Stromal cell of bone marrow (primary cell): ENCODE measurements at places on chromosomes 3 and 15.
A peak's percentile ranks its signal among the peaks of the same experiment; 100 is the strongest.

DNA sequence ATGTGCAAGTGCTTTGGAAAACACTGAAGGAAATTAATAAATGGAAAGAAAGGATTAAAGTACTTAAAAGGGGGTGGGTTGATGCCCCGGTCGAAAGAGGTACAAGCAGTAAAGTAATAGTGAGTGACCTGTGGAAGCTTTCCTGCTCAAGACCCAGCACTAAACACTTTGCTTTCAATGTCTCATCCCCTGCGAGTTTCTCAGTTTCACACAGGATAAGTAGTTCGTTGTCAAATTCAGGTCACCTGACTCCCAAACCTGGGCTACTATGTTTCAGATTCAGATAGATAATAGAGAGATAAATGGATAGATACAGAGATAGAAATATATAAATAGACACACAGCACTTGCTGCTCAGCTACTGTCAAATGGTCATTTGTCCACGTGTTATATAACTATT is 19.6 kb downstream of the STAC start:
- DNase-seq: no peak

GRCh38 chr3:141649871-141650270 is 88.2 kb upstream of the RNF7 start:
- no peak for DNase-seq

GRCh38 chr3:197913641-197914380 is 36.2 kb upstream of the RPL35A start:
- DNase-seq: no peak

GRCh38 chr15:76737573-76737972 is 167.6 kb downstream of the SCAPER start:
- DNase-seq: no peak

GRCh38 chr3:67559029-67559605 is 95.3 kb downstream of the SUCLG2 start:
- no peak for DNase-seq

GRCh38 chr3:123286308-123287023 is 84.7 kb downstream of the SEC22A start:
- no peak for DNase-seq

- peak; percentile 71 for DNase-seq
Measured at GRCh38 chr15:22968366-22968765, 11.8 kb downstream of the CYFIP1 start.

DNA sequence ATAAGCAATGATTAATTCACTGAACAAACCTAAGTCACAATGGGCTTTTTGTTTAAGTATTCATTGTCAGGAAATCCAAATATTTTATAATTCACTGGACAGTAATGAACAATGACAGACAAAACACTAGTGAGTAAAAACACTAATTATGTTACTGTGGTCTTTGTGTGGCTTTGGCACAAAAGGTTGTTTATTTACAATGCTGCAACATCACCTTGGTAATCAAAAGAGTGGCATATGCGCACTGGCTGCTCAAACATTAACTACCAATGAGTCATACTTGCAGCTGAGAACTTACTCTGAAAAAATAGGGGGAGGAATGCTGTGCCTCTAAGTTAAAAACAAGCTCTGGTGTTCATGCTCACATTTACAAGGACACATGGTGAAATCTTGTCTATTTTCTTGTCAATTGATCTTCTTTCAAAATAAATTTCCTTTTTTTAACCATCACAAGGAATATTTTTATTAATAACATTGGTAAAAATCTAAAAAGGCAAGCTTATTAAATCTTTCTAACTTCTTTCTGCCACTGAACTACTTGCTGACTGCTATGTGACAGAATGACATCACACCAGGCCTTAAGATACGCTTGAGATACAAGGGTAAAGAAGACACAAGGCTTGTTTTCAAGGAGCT is 85.2 kb upstream of the PPIB start:
- peak; percentile 66 for DNase-seq

DNA sequence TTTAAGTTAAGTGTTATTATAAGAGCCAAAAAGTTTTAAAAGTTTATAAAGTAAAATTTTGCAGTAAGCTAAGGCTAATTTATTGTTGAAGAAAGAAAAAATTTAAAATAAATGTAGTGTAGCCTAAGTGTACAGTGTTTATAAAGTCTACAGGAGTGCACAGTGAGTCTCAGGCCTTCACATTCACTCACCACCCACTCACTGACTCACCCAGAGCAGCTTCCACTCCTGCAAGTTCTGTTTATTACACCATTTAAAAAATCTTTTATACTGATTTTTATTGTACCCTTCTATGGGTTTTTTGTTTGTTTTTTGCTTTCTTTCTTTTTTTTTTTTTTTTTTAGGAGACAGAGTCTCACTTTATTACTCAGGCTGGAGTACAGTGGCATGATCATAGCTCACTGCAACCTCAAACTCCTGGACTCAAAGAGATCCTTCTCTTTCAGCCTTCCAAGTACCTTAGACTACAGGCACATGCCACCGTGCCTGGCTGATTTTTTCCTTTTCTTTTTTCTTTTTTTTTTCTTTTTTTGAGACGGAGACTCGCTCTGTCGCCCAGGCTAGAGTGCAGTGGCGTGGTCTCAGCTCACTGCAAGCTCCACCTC is 25.9 kb downstream of the CSTA start:
- peak; percentile 31 for DNase-seq

DNA sequence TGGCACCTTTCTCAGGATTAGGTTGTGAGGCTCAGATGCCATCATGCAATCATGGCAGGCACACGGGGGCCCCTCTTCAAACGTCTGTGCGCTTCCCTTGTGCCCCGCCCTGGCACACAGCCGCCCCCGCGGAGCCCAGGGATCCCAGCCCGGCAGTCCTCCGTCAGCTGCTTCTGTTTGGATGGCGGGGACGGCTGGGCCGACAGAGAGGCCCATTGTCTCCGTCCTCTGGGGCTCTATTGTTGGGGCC is 849 bp upstream of the HDAC11 start:
- no peak for DNase-seq

GRCh38 chr3:71214797-71215196 is 368.7 kb downstream of the FOXP1 start:
- no peak for DNase-seq

- DNase-seq: no peak
Measured at GRCh38 chr3:14537590-14538450, 2.3 kb downstream of the GRIP2 start.

DNA sequence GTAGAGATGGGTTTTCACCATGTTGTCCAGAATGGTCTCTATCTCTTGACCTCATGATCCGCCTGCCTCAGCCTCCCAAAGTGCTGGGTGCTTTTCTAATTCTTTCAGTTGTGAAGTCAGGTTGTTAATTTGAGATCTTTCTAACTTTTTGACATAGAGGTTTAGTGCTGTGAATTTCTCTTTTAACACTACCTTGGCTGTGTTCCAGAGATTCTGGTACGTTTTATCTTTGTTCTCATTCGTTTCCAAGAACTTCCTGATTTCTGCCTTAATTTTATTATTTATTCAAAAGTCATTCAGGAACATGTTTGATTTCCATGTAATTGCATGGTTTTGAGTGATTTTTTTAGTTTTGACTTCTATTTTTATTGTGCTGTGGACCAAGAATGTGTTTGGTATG is 63.5 kb upstream of the CCDC54 start:
- DNase-seq: no peak

DNA sequence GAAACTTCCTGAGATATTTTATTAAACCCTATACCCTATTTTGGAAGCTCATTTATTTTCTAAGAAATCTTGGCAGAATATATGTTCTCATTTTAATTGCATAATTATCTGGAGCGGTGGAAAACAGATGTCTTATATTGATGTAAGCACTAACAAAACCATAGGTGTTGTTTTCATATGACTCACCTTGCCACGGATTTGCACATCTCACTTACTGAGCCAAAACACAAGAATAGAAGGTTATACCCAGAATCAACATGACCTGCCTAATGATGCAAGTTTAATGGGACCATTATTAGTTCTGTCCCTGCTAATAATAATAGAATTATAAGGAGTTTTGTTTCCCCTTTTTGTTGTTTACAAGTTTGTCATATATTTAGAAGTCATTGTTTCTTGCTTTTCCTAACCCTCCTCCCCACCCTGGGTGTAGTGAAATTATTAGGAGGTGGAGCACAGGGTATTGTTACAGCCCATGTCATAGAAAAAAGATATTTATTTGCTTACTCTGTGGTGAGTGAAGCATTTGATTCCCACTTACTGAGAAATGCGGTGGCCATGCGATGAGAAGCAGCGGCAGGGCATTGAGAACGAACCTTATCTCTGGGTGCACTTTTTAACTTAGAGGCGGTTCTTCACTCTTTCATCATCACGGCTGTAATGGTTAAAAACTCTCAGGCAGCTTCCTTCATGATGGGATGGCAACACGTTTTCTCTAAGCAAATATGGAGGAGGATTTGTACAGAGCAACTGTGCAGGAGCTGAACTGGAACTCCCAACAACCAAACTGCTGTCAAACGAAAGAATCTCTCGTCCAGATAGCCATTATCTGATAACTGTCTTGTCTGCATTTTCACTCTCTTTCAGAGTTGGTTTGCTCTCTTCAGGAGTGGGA is 521 bp downstream of the IL5RA start:
- no peak for DNase-seq

- DNase-seq: no peak
Measured at GRCh38 chr3:42652251-42652610, 1.3 kb upstream of the ZBTB47 start.

GRCh38 chr15:71564217-71564616 is 246.1 kb upstream of the NR2E3 start:
- DNase-seq: no peak

DNA sequence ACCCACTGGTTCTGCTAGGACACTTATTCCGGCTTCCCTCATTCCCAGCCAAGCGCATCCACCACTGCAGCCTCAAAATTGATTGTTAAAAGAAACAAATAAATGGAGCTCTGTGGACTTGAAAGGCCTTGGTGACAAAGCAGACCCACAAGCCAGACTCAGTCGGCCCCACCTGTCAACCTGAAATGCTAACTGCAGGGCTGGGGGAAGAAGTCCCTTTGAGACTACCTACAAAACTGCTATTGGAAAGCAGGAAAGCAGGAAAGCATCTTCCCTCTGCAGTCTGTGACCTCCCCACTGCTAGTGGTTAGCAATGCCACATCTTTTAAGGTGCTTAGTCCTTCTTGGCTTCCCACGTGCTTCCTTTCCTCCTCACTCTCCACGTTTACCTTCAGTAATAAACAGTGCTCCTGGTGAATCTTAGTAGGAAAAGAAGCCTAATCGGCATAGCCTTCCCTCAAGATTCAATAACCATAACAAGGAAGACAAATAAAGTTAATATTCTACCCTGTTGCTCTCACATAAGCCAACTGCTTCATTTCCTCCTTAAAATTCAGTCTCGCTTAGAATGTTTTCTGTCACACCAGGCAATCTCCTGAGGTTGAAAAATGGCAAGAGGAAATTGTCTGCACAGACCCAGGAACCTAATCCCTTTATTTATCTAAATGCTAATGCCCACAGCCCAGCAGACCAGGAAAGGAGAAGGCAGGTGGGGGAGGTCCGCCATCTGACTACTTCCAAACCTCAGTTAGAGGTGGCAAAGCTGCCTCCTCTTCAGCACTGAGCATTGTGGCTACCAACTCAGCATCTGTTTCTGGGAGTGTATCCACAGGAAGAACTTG is 296.2 kb downstream of the NEK10 start:
- DNase-seq: no peak

- no peak for DNase-seq
Measured at GRCh38 chr15:63877713-63878271, 44.0 kb upstream of the HERC1 start.

GRCh38 chr3:64490180-64490724 is 197.5 kb downstream of the ADAMTS9 start:
- no peak for DNase-seq
